ENCODE measurements at places on chromosomes 4 and X. TPM values are rescaled to one million over a fixed set of nuclear protein-coding genes. Genes with fewer than 3 reads are reported as not detected.

DNA sequence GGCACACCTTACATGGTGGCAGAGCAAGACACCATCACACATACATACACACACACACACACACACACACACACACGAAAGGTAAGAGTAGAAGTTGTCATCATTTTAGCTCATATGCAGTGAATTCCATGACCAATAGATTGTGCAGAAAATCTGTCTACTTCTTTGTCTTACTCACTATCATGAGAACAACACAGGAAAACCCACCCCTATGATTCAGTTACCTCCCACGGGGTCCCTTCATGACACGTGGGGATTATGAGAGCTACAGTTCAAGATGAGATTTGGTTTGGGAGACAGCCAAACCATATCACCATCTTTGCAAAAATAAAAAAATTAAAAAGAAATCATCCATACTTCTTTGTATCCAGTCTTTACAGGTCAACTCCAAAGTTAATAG is 221.1 kb downstream of the BMPR1B start:
- DNase-seq = no peak

Gene NCAPG
- 75.4 TPM for total RNA-seq

DNA sequence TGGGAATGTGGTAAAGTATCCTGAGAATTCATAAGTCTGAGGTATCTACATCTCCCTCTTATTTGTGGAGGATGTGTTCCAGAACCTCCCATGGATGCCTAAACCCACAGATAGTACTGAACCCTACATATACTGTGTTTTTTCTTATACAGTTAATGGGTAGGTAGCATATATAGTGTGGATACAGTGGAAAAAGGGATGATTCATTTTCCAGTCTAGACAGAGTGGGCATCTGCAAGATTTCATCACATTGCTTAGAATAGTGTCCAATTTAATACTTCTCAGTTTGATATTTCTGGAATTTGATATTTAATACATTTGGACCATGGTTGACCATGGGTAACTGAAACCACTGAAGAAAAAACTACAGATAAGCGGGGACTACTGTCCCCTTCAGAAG is 155.0 kb upstream of the ANKRD50 start:
- no peak for DNase-seq

- DNase-seq = no peak
Observed at GRCh38 chr4:15349531-15349935, 78.3 kb upstream of the C1QTNF7 start.

- no peak for DNase-seq
Observed at GRCh38 chr4:181476508-181476890, 766.7 kb upstream of the TENM3 start.

DNA sequence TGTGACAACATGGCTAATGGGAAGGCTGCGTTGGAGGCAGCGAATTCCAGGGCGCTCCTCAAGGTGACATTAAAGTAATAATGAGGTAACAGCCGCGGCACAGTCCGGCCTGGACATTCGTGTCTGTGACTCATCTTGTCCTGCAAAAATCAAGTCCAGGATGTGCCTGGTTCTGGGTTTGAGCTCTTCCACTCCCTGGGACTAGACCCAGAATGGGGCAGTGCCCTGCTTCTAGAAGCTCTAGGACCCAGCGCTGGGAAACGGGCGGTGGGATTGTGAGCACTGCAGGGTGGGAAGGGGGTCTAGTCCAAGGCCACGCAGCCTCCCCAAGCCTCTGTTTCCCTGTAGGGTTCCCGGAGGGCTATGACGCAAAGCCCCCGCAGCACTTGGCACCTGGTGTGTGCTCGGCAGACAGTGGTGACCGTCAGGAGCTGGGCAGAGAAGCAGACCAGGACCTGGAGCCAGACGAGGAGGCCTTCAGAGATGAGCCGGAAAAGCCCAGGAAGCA is 34.9 kb downstream of the HMX1 start:
- DNase-seq = no peak

GRCh38 chr4:120037411-120037810 is 29.2 kb downstream of the MAD2L1 start:
- no peak for DNase-seq

Gene HPGD
- total RNA-seq = not detected

- no peak for DNase-seq
Observed at GRCh38 chr4:77992581-77992980, 64.5 kb upstream of the FRAS1 start.

DNA sequence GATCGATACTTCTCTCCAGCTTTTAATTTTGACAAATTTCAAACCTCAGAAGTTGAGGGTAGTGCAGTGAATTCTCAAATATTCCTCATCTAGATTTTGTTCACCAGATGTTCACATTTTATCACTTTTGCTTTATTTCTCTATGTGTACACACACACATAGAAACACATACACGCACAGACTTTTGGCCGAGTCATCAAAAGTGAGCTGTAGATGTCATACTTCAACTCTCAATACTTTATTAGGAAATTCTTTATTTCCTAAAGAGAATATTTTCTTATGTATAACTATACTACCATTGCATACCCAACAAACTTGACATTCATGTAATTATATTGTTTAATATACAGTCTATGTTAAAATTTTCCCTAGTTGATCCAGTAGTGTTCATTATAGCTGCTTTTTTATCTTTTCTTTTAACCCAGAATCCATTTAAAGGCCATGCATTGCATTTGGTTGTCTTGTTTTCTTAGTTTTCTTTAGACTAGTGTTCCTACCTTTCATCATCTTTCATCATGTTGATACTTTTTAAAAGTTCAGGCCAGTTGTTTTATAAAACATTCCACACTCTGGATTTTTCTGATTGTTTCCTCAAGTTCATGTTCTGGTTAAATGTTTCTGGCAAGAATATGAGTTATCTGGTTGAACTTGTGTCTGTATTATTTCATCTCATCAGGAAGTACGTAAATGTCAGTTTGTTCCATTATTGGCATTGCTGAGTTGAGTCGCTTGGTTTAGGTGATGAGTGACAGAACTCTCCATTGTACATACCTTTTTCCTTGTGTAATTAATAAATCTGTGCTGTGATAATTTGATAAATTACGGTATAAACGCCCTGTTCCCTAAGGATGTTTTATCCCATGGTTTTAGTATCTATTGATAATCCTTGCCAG is 94.1 kb upstream of the TLR2 start:
- no peak for DNase-seq

- DNase-seq = no peak
Observed at GRCh38 chr4:37762294-37762990, 64.0 kb upstream of the PGM2 start.
